ENCODE measurements at places on chromosomes 12 and 14. TPM values are rescaled to one million over a fixed set of nuclear protein-coding genes. Genes with fewer than 3 reads are reported as not detected.

DNA sequence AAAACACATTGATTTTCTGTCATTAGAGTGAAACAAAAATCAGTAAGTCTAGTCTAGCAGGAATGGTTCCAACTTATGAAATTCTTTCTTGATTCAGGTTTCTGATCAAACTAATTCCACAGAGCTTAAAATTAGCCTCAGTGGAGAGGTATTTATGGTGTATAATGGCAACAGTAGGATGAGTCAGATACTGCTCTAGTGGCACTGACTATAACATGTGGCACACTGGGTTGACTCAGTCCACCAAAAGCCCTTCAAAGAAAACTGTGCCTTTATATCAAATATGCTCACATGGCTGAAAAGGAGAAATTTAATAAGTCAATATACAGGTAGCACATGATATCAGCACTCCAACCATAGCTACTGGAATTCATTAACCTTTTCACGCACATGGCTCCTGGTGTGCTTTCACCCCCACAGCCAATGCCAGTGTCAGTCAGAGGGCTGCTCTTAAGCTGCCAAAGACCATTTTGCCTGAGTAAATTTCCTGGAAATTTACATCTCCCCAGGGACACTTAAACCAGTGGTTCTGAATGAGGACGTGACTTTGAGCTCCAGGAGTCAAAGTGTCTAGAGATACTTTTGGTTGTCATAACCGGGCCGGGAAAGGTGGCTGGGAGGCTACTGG is 21.7 kb upstream of the CATSPERB start:
- DNase-seq: peak; percentile 67

GRCh38 chr14:74697543-74697942 is 15.3 kb downstream of the AREL1 start:
- DNase-seq: peak; percentile 51

VASH1 gene
- total RNA-seq: not detected

- DNase-seq: no peak
Measured at GRCh38 chr14:75426332-75427125, 1.3 kb upstream of the JDP2 start.
